NCI-H1048 (cell line): ENCODE measurements at places on chromosomes 16 and 17.

GRCh38 chr17:76568811-76569221 lies 16.8 kb downstream of the ST6GALNAC2 start:
- DNase-seq, result no peak

- DNase-seq, result no peak
Measured at GRCh38 chr16:84714028-84714427, 14.2 kb downstream of the USP10 start.

- DNase-seq, result no peak
Measured at GRCh38 chr16:73143576-73144422, 95.9 kb upstream of the ZFHX3 start.

GRCh38 chr16:73189136-73189535 lies 141.2 kb upstream of the ZFHX3 start:
- DNase-seq, result no peak

GRCh38 chr17:42098730-42099399 lies 592 bp upstream of the ZNF385C start:
- DNase-seq, result no peak
